Stimulated activated CD8-positive, alpha-beta memory T cell treated with anti-CD3 and anti-CD28 coated beads, Interleukin-4, amount 100 ng/mL, for 24 hours (primary cell): ENCODE measurements at places on chromosomes 13 and 19.

DNA sequence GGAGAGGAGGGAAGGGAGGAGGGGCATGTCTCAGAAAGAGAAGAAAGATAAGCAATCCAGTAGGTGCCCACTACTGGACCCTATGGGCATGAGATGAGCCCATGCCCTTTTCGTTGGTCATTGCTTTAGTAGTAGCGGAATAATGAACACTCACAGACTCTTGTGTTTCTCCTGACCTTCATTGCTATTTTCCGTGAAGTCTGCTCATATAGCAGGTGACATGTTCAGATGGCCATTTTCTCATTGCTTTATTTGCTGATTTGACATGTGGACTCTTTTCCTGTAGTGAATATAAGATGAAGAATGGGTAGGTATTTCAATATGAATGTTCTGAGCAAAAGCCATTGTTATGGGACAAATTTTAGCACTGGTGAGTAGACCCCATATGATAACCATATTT, 16.4 kb downstream of the WDFY2 start:
- DNase-seq = no peak

DNA sequence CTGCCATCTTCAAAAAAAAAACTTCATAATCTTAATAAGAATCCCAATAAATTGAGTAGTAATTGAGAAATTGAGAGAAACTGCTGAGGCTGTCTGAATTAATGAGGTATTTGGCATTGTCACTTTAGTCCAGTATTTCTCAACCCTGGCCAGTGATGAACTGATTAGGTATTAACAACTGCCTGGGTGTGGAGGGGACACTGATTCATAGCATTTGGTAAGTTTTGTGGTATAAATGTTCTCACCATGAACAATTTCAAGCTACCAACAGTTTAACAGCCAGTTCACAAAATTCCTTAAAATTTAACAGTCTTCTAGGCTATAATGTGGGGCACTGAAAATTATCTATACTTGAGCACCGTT, 18.3 kb downstream of the GPC6 start:
- no peak for DNase-seq

GRCh38 chr19:28443361-28443760, 769.6 kb downstream of the UQCRFS1 start:
- no peak for DNase-seq

DNA sequence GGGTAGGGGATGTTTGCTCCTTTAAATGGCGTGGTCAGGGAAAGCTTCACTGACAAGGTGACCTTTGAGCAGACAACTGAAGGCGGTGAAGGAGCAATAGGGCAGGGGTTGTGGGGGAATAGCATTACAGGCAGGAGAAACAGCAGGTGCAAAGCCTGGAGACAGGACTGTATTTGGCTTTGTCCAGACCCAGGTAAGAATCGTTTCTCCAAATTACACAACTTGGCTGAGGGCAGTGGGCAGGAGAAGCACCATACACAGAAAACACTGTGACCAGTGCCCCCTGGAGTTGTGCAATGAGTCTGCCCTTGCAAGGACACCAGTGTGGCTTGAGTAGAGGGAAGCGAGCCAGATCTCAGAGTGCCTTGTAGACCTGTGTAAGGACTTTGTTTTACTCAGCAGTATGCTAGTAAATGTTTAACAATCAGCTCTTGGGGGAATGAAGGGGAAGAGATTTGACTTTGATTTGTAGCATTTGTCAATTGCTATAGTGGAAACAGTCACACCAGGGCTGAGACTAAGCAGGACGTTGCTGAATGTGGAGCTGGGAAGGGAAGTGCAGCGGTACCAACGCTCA, 360.0 kb downstream of the DCT start:
- DNase-seq = no peak

- no peak for DNase-seq
These were observed 12.6 kb downstream of the DNASE2 start for GRCh38 chr19:12868540-12869112.
